ENCODE measurements at places on chromosomes 2 and 18.

- no peak for DNase-seq
Measured at GRCh38 chr2:97774425-97774824, 61.0 kb downstream of the ZAP70 start.

GRCh38 chr2:95074663-95075439, 46.8 kb downstream of the MRPS5 start:
- peak; percentile 68 for DNase-seq

DNA sequence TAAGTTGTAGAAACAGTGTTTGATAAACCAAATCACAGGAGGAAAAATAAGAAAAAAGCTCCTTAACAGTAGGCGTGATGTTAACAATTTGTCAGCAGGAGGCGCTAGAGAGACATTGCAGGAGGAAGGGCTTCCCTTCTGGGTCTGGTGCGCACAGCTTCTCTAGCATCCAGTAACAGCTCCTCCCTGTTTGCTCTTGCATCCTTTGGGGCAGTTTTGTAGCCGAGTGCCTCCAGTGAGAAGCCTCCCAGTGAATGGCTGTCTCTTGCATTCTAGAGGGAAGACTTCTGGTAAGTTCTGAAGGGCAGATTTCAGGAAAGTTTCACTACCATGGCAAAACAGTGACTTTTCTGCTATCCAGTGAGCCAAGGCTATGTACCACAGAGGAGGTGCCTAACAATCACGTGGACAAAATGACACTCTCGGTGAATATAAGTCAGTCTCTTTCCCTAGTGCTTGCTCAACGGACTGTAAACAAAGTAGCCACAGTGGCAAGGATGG, 9.5 kb upstream of the ZNF396 start:
- peak; percentile 64 for DNase-seq

- no peak for DNase-seq
Measured at GRCh38 chr2:78417355-78417754, 608.1 kb upstream of the REG3G start.

DNA sequence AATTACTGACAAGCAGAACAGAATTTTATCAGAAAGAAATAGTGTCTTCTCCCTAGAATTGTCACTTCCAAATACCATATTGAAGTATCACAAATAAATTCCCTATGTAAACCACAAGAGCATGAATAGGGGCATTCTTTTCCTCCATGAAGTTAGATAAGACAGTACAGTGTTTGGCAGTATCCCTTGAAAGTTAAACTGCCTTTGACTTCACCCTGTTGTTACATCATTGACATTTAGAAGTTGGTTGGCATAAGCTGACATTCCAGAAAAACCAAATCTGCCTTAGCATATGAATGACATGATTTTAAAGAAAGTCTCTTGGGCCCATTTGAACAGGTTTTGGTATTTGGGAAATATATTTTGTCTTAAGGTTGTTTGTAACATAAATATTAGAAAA, 50.2 kb upstream of the OSR1 start:
- no peak for DNase-seq

- no peak for DNase-seq
Measured at GRCh38 chr2:73832930-73833329, 4.2 kb downstream of the STAMBP start.

GRCh38 chr2:281381-281780, 6.5 kb downstream of the ALKAL2 start:
- no peak for DNase-seq

DNA sequence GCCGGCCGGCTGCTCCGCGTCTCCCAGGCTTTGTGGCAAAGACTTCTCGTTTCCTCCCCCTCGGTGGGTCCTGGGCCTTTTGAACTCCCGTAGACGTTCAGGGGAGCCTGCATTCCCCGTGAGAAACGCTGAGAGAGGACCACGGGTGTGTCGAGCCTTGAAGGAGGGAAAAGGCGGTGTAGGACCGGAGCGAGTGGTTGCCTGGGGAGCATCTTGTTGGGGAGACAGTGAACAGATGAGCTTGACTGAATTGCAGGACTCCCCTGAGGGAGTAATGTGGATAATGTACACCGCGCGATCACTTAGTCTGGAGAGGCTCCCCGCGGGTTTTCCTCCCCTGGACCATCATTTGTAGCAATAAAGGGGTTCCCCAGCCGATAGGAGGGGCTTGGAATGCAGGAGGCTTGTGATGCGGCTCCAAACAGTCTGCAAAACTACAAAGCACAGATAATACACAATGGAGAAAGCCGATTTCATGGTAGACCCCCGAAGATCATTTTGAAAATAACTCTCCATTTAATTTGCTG, 769 bp downstream of the ALMS1 start:
- DNase-seq = no peak

GRCh38 chr18:45228796-45229388, 386.4 kb upstream of the SLC14A2 start:
- DNase-seq = no peak

DNA sequence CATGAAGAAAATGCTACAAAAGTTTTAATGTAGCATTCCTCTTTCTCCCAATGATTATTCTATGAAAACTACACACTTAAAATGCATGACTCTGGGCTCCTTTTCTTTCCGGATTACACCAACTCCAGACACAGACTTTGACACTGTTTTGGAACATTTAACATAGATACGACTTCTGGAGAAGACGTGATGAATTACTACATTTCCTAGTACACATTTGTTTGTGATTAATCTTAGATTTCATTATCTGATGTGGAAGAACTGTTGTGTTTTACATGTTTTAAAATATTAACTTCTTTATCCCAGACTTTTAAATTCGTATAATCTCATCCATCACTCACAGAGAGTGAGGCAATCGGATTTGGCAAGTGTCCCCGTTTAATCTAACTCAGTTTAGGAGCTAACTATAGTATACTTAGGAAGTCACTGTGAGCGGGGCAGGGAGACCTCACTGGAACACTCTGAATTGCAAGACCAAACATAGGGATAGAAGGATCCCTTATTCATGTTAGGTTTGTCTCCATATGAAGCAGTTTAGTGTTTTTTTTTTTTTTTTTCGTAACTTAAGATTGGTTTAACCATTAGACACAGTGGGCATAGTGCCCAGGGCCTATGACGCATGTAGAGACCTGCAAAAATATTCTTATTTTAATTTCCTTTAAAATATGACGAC, 66.7 kb downstream of the PDE1A start:
- no peak for DNase-seq

DNA sequence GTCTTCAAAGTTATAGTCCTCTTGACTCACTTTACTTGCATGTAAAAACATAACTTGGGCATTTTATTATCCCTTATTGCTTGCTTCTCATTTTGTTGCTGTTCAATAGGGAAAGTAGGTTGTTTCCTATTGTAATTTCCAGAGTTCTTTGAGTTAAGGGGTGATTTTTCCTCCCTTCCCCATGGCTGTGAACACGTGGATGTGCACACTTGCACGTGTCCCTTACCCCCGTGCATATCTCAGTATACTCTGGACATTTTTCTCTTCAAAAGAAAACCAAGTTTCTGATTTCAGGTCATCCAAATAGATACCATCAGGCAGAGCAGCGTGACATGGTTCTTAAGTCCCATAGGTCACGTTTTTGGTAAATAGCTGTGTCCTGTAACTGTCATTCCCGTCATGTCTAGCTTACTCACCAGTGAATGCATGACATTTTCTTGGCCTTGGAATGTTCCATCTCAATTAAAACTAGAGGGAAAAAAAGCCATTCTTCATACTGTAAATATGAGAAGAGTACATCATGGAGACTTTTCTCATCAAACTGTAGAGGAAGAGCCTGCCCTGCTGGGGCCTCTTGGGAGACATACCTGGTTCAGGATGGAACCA, 83.3 kb upstream of the KCNE4 start:
- no peak for DNase-seq

DNA sequence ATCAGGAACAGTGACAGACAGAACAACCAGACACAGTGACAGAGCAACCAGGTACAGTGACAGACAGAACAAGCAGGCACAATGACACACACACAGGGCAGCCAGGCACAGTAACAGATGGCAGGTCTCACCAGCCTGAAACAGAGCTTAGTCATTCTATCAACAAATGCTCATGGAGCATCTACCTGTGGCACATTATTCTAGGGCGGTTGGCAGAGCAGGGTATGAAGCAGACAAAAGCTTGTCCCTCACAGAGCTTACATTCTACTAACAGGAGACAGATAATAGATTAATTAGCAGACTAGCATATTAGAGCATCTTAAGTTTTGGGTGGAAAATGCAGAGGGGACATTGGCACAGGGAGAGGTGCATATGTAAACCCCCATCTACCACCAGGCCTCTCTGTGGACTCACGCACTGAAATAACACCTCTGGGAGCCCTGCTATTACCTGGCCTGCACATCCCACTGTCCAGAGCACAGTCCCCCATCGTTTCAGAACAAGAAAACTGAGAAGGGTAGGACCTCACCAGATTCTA, 64.1 kb upstream of the RAB6C start:
- DNase-seq = no peak

DNA sequence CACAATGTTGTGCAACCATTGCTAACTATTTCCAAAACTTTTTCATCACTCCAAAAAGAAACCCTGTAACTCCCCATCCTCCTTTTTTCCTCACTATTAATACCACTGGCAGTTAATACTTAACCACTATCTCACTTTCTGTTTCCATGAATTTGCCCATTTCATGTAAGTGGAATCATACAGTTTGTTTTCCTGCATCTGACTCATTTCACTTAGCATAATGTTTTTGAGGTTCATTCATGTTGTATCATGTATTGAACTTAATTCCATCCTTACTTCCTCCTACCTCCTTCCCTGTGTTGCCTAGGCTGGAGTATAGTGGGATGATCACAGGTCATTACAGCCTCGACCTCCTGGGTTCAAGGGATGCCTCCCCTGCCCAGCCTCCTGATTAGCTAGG, 68.3 kb downstream of the FAM117B start:
- no peak for DNase-seq

DNA sequence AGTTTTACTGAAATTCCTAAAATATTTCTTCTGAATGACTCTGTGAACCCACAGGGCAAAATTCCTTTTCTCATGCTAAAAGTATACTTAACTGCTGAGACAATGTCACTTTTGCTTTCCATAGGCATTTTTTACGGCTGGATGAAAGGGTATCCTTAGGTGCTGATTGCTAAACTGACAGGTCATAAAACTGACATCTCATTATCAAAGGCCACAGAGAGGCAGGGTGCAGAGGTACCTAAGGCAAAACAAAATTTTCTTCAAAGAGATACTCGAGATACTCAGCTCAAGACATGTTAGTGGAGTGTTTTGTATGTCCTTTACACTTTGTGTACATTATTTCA, 62.0 kb upstream of the WDR75 start:
- no peak for DNase-seq

DNA sequence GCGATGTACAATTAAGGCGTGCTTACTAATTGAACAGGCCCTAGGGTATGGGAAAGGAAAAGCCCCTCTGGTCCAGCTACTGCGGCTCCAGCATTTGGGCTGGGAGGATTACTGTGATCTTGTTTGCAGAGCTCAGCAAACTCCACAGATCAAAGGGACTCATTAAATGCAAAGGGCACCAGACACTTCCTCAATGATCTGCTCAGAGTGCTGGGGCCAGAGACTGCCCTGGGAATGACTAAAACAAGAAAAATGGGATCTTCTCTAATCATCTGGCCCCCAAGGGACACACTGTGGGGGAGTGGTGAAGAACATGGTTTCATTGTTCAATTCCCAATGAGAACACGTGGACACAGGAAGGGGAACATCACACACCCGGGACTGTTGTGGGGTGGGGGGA, 85.0 kb downstream of the MARCHF4 start:
- no peak for DNase-seq

GRCh38 chr2:83081826-83082690, 1377.0 kb downstream of the SUCLG1 start:
- no peak for DNase-seq

DNA sequence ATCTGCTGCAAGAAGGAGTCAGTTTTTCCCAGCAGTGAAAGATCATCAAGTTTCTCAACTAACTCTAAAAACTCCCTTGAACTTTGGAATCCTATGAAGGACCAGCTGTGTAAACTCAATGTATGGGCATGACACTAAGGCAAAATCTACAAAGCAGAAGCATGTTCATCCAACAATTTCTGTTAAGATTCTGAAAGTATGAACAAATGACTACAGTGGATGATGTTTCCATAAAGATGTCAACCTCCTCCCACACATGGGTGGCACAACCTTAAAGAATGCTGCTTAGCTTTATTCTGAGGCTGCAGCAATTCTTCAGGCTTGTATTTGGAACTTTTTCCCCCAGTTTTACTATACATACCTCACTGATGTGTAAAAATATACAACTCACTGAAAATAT, 47.2 kb downstream of the WDR33 start:
- no peak for DNase-seq

- no peak for DNase-seq
Measured at GRCh38 chr2:14388724-14389123, 243.8 kb upstream of the LRATD1 start.

DNA sequence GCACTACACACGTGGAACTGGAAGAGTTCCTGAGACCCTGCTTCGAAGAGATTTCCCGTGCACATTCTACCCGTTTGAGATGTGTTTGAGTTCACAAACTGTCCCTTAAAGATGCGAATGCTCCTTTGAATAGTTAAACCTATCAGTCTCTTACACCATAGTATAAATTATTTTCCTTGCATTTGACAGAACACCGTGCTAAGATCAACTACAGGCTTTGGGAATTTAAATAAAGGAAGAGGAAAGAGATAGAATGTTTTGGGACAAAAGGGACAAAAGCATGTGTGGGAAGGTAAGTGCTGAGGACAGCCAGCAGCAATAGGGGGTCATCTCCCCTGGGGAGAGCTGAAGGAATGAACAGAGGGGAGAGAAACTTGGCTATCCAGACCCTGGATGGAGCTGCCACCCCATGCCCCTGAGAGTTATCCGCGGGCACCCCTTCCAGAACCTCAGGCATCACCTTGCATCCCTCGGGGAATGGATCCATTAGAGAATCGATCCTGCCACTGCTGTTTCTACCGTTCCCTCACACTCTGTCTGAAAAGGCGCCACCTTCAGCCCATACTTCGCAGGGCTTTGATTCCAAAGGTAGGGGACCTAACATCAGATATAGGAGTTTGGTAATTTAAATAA, 888 bp upstream of the ADCY3 start:
- no peak for DNase-seq

DNA sequence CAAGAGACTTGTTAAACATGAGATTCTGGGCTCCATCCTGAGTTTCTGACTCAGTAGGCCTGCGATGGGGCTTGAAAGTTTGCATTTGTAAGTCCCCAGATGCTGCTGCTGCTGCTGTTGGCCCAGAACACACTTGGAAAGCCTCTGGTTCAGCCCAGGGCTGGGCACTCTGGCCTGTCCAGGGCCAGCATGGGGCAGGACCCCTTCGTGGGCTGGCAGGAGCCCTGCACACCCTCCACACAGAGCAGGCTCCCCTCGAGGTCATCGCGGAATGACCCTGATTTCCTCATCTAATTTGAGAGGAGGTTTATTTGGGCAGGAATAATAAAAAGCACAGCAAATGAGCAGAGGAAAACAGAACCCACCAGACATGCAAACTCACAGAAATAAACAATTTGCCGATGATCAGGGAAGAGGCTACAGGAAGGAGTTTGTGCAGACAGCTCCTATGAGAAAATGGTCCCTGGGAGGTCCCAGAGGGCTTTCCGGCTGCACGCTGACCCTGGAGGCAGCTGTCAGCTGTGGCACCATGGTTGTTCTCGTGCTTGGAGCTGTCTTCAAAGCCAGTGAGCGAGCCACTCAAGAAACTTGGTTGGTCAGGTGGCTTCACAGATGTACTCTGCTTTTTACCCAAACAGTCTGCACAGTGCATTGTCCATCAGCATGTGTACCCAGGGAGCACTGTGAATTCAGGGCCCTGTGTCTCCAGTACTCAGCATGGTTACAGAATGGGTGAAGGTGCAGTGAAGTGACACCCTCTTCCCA, 119.3 kb downstream of the GLI2 start:
- no peak for DNase-seq

Data from activated gamma-delta T cell treated with Interleukin-2 at 50 U/mL for 16 hours (primary cell).